ENCODE measurements at places on chromosomes 12 and 14.

GRCh38 chr14:69696633-69697557 is 70.0 kb upstream of the SRSF5 start:
- DNase-seq: no peak

- DNase-seq: no peak
These were observed 20.4 kb upstream of the FBXO33 start for GRCh38 chr14:39452680-39453079.

- DNase-seq: no peak
These were observed 53.3 kb upstream of the LRRK2 start for GRCh38 chr12:40171501-40171900.

GRCh38 chr14:24673059-24673458 is 39.1 kb upstream of the GZMB start:
- no peak for DNase-seq

- DNase-seq: no peak
These were observed 20.1 kb downstream of the LTBP2 start for GRCh38 chr14:74591899-74592298.

- no peak for DNase-seq
These were observed 1.1 kb downstream of the BEGAIN start for GRCh38 chr14:100586153-100586402.

- no peak for DNase-seq
These were observed 32.2 kb upstream of the UNC79 start for GRCh38 chr14:93398491-93398890.

GRCh38 chr14:101288436-101289229 is 272.7 kb upstream of the DIO3 start:
- DNase-seq: no peak

Measured in stimulated activated CD8-positive, alpha-beta memory T cell treated with anti-CD3 and anti-CD28 coated beads, Interleukin-4, amount 100 ng/mL, for 24 hours (primary cell).